ENCODE measurements at places on chromosomes 4 and X.

GRCh38 chrX:34132028-34132427, at the start of gene FAM47A:
Gene FAM47A (minus strand): TSS chrX:34132314. CDS start chrX:34132278, 36 bp downstream.
- DNase-seq, result no peak

DNA sequence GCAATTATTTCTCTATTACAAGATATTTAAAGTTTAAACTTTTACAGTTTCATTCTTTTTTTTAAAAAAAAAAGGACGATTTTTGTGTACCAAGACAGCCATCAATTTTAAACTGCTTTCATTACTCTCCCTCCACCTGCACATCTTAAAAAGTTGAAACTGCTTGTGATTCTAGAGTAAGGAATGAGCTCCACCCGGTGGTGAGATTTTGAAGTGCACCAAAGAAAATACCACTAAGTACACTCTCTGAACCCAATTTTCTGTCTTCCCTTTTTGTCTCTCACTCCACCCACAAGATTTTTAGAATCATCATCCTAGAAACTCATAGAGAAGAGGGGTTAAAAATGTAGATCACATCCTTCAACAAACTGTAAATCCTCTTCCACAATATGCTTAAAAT, 91.3 kb upstream of the WDR44 start:
- DNase-seq, result no peak

DNA sequence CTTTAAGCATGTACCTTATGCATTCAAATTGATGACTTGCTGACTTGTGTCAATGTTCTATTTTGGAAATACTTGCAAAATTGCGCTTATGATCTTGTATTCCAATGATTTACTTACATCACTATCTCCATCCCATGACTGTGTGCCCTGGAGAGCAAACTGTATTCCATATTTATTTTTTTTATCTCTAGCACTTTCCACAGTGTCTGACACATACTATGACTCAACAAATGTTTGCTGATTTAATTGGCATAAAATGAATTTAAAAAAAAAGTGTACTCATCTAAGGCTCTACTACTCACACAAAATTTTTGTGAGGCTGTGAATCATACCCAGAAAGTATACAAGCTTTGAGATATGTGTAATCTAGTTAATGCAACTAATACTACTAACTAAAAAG, 1066.8 kb upstream of the ADGRL3 start:
- DNase-seq, result no peak

DNA sequence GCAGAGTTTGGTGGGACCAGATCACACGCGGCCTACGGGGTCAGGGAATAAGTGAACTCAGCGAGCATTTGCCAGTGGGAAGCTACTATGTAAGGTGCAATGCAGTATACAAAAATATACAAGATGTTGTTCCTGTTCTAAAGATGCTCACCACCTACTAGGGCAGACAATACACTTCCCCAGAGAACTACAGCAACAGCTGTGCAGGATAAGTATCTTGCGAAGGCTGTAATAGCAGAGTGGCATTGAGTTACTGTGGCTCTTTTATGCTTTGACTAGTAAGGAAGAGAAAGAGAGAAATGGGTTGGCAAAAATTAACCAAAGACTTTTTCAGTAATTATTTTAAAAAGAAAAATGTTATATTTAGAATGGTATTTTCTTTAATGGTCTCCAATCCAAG, 61.2 kb downstream of the CDS1 start:
- no peak for DNase-seq

DNA sequence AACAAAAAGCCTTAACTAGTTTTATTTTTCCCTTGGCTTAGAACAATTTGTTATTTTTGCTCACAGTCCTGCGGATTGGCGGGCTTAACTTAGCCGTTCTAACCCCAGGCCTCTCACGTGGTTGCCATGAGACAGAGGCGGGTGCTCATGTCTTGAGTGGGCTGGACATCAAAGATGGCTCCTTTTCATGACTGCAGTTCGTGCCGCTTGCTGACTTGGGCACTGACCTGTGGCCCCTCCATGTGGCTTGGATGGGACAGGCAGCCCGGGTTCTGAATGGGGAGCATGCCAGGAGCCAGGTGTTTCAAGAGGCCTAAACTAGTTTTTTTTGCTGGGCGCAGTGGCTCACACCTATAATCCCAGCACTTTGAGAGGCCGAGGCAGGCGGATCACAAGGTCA, 40.7 kb downstream of the CDS1 start:
- DNase-seq, result no peak

GRCh38 chr4:27272217-27272616, 411.6 kb downstream of the STIM2 start:
- no peak for DNase-seq

DNA sequence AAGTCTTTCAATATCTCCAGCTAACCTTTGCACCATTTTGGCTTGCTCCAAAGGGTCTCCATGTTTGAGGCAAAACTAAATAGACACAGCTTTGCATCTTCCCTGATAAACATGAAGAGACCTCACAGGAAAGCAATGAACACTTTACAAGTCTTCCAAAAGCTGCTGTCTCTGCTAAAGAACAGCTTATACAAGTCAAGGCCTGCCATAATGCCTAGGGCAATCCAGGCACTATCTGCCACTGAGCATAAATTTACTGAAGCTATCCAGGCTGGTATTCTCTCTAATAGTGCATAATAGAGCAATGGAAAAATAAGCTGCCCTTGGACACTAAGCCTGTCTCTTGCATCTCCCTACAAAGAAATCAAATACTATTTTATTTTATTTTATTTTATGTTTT, 60.1 kb upstream of the S100G start:
- no peak for DNase-seq

DNA sequence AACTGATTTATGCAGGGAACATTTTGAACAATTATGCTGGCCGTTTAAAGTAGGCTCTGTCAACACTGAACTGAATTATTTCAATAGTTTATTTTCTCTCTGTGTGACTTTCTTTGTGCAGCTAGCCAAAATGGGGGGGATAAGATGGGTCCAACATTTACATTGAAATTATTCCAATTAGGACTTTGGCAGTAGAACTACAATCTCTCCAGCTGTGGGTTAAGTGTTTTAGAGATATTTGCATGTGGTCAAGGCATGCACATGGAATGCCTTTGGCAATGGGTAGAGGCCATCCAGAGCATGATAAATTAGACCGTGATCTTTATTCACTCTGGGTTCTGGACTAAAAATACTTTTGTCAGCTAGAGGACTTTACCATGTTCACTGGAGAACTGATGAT, 107.9 kb upstream of the ELOVL6 start:
- DNase-seq, result peak; percentile 13

GRCh38 chr4:159859656-159860148, 756.8 kb downstream of the RAPGEF2 start:
- DNase-seq, result no peak

DNA sequence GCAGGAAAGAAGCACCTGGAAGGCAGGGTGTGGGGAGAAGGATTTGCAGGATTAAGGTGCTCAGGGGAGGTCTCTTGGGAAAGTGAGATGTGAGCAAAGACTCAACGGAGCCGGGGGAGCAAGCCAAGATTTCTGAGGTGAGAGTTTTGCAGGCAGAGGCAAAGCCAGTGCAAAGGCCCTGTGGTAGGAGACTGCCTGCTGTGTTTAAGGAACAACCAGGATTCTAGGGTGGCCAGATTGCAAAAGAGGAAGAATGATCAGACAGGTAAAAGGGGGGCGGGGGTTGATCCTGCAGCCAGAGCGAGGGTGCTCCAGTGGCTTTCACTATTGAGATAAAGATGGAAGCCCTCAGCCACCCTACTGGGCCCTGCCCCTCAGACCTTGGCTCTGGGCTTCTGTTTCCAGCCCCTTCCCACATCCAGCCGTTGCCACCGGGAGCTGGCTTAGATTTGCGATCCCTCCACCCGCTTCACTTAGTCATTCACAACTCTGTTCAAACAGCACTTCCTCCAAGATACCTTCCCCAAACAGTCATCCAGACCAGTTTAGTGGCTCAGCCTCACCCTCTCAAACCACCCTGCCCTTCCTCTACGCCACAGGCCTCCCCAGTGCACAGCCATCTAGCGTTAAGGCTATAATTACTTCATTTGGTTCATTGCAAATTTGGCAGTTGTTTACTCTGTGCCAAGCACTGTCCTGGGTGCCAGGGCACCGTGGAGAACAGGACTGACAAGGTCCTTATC, 23.3 kb upstream of the BCOR start:
- DNase-seq, result no peak

- no peak for DNase-seq
Measured at GRCh38 chr4:37324546-37324945, 80.0 kb downstream of the NWD2 start.

DNA sequence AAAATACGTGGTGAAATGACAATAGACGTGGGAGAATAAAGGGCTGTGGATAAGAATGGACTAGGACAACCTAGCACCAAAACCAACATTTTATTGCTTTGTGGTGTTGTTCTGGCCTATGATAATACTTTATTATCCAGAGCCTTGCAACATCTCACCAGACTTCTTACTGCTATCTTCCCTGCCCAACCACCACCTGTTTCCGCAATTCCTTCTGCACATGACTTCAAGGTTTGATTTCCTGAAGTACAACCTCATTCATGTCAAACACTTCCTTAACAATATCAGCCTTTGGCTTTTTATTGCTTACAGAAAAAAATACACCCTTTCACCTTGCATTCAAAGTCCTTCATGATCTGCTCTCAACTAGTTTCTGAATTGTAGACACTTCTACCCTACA, 84.8 kb downstream of the RTL3 start:
- no peak for DNase-seq

- no peak for DNase-seq
Measured at GRCh38 chr4:183959319-183960045, 54.4 kb downstream of the STOX2 start.

DNA sequence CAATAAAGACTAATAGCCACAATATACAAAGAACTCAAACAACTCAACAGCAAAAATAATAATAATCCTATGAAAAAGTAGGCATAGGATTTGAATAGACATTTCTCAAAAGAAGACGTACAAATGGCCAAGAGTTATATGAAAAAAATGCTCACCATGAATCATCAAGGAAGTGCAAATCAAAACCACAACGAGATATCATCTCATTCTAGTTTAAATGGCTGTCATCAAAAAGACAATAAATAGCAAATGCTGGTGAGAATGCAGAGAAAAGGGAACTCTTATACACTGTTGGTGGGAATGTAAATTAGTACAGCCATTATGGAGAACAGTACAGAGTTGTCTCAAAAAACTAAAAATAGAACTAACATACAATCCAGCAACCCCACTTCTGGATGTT, 18.8 kb downstream of the TLR6 start:
- DNase-seq, result no peak
